Gastroesophageal sphincter (tissue), 4 donors: ENCODE measurements at places on chromosomes 2 and 18. TPM values are rescaled to one million over a fixed set of nuclear protein-coding genes. Genes with fewer than 3 reads are reported as not detected.

GREB1 gene
- total RNA-seq: 8.8 TPM

RESP18 gene
- not detected for total RNA-seq

CRYGD gene
- total RNA-seq: not detected

AMER3 gene
- total RNA-seq: 0.27 TPM

MDH1B gene
- not detected for total RNA-seq

FRZB gene
- total RNA-seq: 10.8 TPM

SCYGR4 gene
- total RNA-seq: not detected

ANKRD30B gene
- not detected for total RNA-seq

GCG gene
- total RNA-seq: not detected

CYRIA gene
- total RNA-seq: 20.7 TPM

PDE1A gene
- total RNA-seq: 17.2 TPM
